ENCODE measurements at places on chromosomes 11 and 22. TPM values are rescaled to one million over a fixed set of nuclear protein-coding genes. Genes with fewer than 3 reads are reported as not detected.
A peak's percentile ranks its signal among the peaks of the same experiment; 100 is the strongest.

- no peak for DNase-seq
Observed at GRCh38 chr11:57085611-57086010, 96.1 kb upstream of the LRRC55 start.

- no peak for DNase-seq
Observed at GRCh38 chr11:24828938-24829605, 332.2 kb downstream of the LUZP2 start.

DNA sequence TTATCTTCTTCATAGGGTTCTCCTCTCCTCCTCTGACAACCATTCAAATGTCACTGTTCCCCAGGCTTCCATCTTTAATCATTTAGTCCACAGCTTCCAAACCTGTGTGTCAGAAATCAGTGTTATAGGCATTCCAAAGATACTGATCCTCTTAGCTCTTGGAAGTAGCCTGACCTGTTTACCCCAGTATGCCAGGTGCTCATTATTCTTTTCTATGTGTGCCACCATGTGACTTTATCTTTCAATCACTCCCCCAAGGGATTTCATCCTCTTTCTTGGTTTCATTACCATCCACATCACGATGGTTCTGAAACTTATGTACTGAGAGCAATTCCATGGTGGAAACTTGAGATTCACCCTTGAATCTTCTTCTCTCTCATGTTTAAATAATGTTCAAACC, 7.6 kb downstream of the POU2AF2 start:
- DNase-seq, result no peak

The MYO7A gene
- total RNA-seq, result 0.15 TPM

DNA sequence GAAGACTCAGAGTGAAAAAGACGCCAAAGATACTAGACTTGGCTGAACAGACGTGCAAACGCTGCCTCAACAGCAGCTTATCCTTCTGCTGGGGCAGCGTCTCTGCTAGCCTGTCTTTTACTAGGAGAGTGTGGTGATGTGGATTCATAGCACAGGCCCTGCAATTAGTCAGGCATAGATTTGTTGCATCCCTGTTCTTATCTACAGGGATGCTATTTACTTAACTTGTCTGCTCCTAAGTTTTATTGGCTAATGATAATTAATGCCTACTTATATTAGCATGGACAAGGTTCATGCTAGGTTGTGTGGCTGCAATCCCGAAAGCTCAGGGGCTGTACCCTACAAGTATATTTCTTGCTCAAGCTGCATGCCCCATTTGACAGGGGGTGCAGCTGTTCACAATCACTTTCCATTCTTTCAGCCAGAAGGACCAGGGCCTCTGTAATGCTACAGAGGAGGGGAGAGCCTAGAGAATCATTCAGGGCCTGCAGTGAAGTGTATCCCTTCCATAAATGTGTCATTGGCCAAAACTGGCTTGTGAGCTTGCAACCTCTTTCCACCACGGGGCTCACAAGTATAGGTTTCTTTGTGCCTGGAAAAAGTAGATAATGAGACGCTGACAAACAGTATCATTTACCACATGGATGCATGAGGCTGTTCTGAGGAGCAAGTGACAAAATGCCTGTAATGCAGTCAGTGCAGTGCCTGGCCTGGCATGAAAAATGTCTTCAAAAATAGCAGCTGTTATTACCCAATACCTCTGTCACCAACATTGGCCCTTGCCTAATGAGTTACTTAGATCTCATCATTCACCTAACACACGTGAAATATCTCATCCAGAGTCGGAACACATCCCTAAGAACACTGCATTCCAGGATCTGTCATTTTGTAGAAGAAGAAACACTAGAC, 685.8 kb upstream of the API5 start:
- no peak for DNase-seq

The RTN4RL2 gene
- 0.35 TPM for total RNA-seq

DNA sequence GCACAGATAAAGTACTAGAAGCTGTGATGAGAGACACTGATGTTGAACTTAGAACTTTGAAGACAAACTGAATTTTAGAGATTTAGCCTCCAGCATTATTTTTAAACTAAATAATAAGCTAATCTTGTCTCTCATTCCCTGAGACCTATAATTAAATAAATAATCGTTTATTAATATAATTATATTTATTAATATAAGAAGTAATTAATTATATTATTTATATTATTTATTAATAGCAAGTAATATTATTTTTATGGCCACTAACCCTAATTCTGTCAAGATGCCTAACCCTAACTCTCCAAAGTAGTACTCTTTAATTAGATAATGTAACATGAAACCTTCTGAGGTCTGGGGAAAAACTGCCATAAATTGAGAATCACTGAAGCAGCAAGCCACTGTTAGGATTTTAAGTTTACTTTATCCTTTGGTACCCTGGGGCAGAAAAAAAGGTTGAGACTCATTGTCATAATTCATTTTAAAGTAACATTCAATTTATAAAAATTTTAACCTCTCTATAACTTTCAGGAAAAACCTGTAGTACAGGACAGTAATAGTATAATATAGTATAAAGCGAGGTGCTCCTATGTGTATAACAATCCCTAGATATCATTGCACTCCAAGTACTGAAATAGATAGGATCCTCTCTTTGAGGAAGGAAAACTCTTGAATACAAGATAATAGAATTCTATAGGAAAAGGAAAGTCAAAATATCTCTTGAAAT, 85.4 kb downstream of the TTC28 start:
- no peak for DNase-seq

DNA sequence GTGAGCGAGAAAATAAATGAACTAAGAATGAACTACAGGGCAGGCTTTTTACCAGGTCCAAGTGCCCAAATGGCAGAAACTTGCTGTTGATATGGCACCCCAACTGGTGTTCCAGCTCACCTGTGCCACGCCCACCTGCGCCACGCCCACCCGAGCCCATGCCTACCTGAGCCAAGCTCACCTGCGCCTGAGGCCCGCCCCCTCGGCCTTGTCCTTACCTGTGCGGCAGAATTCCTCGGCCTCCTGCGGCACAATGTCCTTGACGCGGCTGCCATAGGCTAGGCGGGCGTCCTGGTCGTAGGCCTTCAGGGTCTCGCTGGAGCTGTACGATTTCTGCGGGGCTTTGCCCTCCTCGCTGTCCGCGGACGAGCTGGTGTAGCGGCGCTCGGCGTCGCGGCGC, 371.3 kb downstream of the TENM4 start:
- DNase-seq, result no peak

- DNase-seq, result peak; percentile 7
Observed at GRCh38 chr11:61963282-61964057, 4.0 kb downstream of the FTH1 start.

DNA sequence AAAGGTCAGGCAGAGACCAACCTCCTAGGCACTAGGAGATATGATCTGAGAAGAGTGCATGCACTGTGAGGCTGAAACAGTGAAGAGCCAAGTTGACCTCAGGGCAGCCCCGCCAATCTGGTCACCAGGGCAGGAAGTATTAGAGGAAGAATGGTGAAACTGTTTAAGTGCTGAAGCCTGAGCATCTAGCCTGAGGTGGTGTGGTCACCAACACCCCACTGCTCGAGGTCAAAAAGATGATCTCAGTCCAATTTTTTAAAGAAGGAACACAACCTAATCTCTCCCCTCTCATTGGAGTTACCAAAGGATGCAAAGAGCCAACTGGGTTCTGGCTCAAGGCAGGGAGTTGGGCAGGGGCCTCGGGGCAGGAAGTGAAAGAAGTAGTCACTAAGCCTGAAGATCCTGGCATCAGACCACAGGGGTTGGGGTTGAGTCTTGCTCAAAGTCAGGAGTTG, 4.0 kb downstream of the APBB1 start:
- DNase-seq, result peak; percentile 27

GRCh38 chr22:26134654-26135330, 34.5 kb upstream of the SEZ6L start:
- DNase-seq, result no peak

All from activated CD4-positive, alpha-beta T cell treated with anti-CD3 and anti-CD28 coated beads, Interleukin-2, amount 10 ng/mL, durations not matched to agents 7 days and 5 days (primary cell).